Stimulated activated CD8-positive, alpha-beta memory T cell treated with anti-CD3 and anti-CD28 coated beads, Interleukin-7, amount 100 ng/mL, for 48 hours (primary cell): ENCODE measurements at places on chromosomes 6 and 20.

DNA sequence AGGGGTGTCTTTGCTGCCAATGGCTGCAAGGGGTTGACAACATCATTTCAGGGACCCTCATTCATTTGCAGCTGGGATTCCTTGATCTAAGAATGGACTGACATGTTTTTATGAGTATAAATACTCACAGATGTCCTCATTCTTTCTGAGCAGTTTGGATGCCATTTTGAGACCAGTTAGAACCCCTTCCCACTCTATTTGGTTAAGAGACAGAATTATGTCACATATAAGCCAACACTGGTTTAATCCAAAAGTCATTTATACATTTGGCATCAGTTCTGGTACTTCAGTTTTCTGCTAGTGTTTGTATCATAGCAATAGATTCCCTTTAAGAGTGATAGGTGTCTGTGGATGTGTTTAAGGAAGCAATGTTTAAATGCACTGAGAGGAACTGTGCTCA, 248.8 kb downstream of the SAMD5 start:
- DNase-seq = no peak

DNA sequence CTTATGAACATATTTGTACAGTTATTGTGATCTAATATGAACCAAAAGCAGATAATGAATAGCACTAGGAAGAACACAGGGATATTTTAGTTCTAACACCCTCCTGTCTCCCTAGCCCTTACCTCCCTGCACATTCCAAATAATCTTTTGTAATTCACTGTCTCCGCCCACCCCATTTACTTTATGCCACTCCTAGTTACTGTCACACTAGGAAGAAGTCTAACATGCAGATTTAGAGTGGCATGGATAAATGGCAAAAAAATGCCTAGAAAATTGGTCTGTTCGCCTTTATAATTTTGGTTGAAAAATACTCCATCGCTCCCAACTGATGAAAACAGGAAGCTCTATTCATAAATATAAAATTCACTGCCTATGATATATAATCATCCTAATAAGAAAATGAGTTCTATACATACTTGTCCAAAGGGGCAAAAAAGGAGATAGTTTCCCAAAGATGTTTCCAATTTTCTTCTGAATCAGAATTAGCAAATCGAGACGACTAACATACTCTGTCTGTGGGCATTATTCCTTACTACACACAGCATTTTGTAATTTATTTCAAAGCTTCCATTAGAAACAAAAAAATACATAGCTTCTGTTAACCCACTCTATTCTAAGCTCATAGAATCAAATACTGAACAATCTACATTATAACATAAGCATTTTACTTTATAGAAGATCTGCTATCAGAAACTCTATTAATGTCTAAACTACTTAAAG, 1.3 kb upstream of the RUNX2 start:
- no peak for DNase-seq

DNA sequence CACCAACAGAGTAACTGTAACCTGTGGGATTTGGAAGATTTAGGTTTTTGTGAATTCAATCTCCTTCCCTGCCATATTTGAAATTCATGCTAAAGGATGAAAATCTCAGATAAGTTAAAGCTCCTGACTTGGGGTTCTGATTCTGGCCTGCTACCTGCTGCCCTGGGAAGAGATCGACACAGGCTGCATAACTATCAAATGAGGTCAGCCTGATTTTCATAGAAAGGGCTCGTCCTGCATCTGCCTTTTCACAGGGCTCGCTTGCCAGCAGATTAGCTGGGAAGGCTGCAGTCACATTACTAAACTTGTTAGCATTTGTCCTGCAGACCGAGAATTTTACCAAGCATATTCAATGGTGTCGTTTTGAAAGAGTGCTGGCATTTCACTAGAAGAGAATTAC, 14.6 kb downstream of the GCLC start:
- DNase-seq = no peak

- no peak for DNase-seq
These were observed 64.8 kb downstream of the HCRTR2 start for GRCh38 chr6:55239099-55239498.

DNA sequence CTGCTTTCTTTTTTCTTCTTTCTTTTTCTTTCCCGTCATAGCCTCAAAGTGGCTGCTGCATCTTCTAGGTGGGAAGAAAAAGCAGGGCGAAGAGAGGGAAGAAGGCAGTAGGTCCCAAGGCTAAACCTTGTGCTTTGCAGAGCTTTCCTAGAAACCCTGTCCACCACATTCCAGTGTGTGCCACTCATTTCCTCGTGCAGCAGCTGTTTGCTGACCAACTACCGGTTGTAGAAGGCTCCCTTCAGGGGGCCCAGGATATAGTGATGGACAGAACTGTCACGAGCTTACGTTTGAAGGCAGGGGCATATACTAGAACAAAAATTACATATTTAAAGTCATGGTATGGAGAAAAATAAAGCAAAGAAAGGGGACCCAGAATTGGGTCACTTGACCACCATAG, 103.0 kb downstream of the SASH1 start:
- DNase-seq = no peak

DNA sequence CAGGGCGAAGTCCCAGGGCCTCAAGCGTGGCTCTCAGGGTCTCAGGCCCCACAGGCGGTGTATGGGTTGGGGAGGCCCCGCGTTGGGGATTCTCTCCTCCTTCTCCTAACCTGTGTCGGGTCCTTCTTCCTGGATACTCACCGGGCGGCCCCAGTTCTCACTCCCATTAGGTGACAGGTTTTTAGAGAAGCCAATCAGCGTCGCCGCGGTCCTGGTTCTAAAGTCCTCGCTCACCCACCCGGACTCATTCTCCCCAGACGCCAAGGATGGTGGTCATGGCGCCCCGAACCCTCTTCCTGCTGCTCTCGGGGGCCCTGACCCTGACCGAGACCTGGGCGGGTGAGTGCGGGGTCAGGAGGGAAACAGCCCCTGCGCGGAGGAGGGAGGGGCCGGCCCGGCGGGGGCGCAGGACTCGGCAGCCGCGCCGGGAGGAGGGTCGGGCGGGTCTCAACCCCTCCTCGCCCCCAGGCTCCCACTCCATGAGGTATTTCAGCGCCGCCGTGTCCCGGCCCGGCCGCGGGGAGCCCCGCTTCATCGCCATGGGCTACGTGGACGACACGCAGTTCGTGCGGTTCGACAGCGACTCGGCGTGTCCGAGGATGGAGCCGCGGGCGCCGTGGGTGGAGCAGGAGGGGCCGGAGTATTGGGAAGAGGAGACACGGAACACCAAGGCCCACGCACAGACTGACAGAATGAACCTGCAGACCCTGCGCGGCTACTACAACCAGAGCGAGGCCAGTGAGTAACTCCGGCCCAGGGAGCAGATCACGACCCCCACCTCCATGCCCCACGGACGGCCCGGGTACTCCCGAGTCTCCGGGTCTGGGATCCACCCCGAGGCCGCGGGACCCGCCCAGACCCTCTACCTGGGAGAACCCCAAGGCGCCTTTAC, at the start of gene HLA-G:
Gene HLA-G (plus strand): TSS at position 247 of the 892 bp plus-strand sequence. CDS start 20 bp downstream, at position 267.
- DNase-seq = no peak

GRCh38 chr6:5466281-5467136, 205.2 kb downstream of the FARS2 start:
- no peak for DNase-seq

- DNase-seq = no peak
These were observed 20.5 kb downstream of the DNAJC5 start for GRCh38 chr20:63915471-63915870.

DNA sequence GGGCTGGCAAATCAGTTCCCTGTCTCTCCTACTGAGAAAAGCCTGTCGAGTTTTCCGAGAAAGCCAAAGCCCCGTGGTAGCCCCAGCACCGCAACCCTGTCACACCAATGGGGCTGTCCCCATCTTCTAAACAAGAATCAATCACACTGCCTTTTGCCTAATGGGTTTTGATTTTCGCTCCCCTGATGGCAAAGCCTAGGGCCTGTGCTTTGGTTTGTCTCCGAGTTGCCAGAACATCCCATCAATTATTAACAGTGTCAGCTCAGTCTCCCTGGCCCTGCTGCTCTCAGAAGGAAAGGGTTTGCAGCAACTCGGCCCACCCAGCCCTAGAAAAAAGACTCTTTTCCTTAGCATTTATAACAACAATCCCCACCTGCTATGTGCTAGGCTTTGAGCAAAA, 4.2 kb downstream of the KCNB1 start:
- no peak for DNase-seq

DNA sequence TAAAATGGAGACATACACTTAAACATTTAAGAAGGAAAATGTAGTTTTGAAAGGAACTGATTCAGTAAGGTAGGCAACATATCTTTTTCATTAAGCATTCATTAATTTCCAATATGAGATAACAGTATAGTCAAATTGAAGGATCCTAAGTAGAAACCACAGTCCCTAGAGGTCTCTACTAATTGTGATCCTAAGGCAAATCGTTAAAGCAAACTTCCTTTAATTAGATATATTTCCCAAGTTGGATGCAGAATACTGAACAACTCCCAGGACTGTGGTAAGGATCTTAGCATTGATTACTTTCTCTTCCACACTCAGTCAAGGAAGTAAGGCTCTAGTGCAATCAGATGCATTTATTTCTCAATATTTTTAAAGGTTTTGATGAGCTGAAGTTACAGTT, 604.1 kb upstream of the GJE1 start:
- no peak for DNase-seq

- DNase-seq = no peak
These were observed 351.7 kb downstream of the RNGTT start for GRCh38 chr6:88611721-88612120.

DNA sequence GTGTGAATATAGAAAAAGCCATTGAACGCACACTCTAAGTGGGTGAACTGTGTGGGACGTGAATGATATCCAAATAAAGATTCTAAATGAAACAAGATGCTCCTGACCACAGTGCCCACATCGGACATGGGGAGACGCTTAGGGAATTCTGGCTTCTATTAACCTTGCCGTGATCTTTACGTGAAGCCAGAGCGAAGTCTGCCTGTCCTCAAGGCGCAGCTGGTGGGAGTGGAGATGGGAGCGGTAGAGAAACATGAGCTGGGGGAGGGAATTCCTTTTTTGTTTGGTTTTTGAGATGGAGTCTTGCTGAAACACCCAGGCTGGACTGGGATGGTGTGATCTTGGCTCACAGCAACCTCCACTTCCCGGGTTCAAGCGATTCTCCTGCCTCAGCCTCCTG, 46.0 kb downstream of the VSTM2L start:
- no peak for DNase-seq

GRCh38 chr6:123808556-123808955, 4.9 kb downstream of the NKAIN2 start:
- no peak for DNase-seq

DNA sequence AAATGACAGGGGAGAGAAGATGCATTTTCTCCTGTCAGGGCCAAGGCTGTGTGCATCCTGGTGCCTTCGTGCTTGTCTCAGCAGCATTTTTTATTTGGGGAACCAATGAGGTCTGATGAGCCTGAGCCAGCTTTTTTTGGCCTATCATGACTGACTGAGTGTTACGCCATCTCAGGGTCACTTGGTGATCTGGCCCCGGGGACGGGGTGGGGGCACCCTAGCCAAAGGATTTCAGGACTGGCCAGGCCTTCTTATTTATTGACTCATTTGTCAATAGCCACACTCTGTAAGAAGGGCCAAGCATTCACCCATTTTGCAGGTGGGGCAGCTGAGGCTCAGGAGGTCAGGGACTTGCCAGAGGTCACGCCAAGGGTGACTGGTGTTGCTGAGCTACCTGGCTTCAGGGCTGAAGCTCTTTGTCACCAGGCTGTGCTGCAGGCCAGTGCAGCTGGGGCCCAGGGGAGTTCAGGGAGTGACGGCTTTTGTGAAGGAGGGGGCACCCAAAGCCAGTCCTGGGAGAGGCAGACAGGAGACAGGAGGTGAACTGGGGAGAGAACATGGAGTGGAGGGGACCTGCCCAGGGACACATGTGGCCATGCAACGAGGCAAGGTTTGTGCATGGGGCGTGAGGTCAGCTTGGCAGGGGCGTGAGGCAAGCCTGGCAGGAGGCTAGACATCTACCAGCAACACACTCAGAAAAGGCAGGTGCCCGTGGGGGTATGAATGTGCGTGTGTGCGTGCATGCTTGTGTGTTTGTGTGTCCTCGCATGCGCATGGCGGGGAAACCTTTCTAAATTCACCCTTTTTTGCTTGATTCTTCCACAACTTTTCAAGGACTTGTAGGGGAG, 31.1 kb downstream of the VSTM2L start:
- no peak for DNase-seq

GRCh38 chr6:324116-324728, 31.9 kb downstream of the DUSP22 start:
- no peak for DNase-seq

DNA sequence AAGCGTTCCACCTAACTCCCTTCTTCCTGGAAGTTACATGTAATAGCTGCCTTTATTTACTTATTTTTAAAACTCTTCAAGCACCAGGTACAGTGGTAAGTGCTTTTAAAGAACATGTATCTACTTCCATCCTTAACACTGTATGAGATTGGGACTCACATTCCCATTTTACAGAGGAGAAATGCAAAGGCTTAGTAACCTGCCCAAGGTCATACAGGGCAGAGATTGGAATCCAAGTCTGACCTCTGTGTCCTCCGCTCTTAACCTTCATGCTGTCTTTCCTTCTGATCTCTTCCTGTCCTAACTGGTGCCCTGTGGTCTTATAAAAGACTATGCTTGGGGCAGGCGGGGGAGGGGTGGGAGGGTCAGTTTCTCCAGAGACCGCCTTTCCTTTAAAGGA, 1.6 kb downstream of the B4GALT5 start:
- no peak for DNase-seq

DNA sequence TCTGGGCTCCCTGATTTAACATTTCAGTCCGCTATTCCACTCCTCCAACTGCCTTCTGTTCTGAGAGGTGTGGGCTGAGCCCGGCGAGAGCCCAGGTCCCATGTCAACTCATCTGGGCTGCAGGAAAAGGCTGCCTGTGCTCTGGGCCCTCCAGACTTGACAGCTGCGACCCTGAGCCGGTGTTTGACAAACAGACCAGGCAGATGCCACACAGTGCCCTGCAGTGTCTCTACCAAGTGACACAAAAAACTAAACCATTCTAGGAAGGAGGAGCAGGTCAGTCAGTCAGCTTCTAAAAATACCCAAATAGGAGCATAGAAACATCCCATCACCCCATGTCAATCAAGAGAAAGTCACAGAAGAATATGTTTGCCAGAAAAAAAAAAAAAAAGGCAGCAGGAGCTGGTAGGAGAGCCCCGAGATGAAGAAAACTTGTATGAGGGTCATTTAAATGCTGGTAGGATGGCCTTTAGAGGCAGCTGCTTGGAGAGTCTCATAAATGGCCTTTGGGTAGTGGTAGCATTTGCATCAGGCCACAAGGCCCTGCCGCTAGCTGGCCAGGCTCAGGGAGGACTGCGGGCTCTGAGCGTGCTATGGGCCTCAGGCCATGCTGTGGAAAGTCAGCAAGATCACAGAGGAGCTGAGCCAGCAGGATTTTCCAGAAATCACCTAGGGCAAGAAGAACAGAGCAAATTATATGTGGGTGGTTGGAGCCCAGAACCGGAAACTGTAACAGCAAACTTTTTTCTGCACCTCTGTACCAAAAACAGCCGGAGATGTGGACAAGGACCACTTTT, 36.6 kb upstream of the GFOD1 start:
- DNase-seq = no peak

GRCh38 chr20:13517831-13518230, 120.9 kb downstream of the TASP1 start:
- no peak for DNase-seq

DNA sequence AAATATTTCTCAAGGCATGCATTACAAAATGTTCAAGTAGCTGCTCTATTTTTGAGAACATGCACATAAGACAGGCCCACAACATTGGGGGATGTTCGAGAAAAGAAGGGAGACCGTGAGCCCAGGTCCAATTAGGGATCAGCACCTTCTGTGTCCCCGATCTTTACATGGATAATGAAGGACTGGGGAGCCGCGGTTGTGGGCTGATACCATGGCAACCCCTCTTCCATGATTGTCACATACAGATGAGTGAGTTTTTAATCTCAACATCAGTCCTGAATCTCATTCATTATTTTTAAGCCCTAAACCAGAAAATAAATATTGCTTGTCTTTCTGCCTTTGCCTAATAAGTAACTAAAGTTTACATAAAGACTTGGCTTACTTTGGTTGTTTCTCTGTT, 935.7 kb downstream of the KIF16B start:
- no peak for DNase-seq
